ENCODE measurements at places on chromosomes 2 and 18. TPM values are rescaled to one million over a fixed set of nuclear protein-coding genes. Genes with fewer than 3 reads are reported as not detected.

DNA sequence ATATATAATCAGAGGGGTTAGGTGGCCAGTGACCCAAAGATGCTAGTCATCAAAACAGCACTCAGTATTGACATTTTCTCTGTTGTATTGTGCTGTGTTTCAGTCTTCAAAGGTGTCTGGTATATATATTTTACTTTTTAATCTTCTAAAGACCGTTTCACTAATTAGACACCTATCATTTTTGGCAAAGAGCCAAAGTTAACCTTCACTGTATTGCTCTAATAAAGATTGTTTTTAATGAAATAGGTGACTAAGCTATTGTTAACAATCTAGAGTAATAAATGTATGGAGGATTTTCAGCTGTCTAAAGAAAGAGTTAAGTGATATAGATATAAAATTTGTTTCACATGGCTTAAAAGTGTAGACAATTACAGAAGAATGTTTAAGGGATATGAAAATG is 264.0 kb downstream of the CNTNAP5 start:
- no peak for DNase-seq

GRCh38 chr2:162537651-162538050 is 193.7 kb downstream of the GCA start:
- no peak for DNase-seq

DNA sequence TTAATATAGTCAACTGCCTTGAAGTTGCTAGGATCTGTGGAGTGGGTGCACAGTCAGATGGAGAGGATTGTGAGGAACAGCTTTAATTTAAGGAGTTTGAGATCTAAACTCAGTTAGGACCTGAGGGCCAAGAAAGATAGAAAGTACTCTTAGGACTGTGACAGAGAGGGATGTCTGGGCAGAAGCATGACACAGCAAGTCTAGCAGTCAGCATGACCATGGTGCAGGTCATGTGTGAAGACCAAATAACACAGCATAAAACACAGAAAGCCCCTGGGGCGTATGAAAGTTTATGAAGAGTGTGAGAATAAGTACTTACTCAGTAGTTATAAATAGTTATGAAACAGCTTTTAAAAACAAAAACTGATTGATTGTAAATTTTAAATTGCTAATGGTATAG is 107.2 kb downstream of the GALNT1 start:
- DNase-seq = peak; percentile 73

DNA sequence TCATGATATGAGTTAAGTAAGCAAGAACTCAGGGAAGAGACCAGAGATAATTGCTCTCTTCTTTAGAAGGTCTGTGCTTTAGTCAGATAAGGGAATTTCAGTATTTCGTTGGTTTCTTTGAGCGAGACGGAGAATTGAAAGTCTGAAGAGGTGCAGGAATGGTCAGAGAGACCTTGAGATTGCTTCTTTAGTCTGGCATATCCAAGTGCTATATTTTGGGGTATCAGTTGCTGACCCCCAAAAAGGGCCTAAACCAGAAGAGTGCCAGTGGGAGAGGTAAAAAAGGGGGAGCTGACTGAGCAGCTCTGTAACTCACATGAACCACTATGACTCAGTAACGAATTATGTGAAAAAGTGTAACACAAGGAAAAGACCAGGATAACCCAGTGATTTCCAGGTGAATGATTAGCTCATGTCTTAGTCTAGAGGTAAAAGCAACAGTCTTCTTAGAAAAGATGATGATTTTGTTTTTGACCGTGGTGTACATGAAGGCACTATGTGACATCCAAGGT is 932.9 kb downstream of the TDRD15 start:
- no peak for DNase-seq

- no peak for DNase-seq
Observed at GRCh38 chr2:39225567-39225966, 18.2 kb downstream of the CDKL4 start.

DNA sequence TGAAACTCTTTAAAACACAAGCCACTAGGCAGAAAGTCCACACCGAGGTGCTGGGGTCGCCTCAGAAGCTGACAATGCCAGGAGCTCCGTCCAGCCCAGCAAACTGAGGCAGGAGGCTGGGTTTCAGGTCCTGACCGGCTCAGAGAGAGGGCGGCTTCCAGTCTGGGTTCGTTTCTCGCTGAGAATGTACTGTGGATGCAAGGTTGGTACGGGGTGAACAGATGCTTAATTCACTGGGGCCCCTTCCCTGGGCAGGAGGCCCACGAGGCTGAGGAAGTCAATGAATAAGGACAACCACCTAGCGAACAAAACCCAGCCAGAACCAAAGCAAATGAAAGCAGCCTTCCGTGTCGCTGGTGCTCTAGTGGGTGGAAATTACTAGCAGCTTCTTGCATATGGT is 142.0 kb downstream of the RTP5 start:
- no peak for DNase-seq

- DNase-seq = peak; percentile 59
Observed at GRCh38 chr2:8677646-8678592, 3.9 kb upstream of the ID2 start.

DNA sequence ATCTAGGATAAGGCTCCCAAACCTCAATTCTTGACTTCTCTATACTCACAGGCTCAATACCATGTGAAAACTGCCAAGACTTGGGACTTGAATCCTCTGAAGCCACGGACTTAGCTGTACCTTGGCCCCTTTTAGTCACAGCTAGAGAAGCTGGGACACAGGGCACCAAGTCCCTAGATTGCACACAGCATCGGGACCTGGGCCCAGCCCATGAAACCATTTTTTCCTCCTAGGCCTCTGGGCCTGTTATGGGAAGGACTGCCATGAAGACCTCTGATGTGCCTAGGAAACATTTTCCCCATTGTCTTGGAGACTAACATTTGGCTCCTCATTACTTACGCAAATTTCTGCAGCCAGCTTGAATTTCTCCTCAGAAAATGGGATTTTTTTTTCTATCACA is 1011.8 kb upstream of the DDX18 start:
- DNase-seq = no peak

DNA sequence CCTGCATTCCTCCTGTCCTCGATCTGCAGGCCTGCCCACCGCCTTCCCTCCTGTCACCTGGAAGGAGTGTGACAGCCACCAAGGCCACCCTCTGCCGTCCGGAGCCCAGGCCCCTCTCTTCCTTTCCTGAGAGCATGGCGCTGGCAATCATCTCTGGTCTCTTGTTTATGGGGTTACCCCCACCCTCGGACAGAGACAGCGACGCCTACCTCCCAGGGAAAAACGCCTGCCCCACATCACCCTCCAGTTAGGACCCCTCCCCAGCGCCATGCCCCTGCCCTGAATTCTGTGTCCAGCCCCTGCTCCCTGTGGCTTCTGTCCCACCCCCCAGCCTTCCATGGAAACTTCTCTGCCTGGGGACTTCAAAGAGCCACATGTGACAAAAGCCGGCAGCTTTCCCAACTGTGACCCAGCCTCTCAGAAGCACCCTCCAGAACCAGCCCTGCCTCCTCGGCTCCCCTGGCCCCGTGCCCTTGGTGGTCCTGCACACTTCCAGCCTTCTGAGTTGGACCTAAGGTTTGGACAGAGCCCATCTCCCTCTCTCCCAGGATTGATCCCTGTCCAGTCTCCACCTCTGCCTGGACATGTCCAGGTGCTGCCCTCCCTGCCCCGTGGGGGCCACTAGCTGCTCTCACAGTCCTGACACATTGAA is 145.0 kb upstream of the HDAC4 start:
- no peak for DNase-seq

DNA sequence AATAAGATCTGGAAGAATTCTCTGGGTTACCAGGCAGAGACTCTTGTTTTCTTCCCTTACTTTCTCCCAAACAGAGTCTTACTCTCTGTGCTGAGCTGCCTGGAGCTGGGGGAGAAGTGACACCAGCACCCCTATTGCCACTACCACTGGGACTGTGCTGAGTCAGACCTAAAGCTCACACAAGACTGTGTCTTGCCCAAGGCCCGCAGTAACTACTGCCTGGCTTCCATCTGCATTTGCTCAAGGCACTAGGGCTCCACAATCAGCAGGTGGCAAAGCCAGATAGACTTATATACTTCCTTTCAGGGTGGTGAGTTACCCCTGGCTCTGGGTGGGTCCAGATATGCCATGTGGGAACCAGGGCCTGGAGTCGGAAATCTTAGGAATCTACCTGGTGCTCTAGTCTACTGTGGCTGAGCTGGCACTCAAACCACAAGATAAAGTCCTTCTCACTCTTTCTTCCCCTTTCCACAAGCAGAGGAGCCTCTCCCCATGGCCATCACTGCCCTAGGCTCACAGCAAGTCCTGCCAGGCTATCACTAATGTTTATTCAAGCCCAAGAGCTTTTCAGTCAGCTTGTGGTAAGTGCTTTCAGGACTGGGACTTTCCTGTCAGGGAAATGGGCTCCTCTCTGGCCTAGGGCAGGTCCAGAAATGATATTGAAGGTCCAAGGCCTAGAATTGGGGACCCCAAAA is 27.6 kb upstream of the SERPINB2 start:
- DNase-seq = no peak

CD302 gene
- total RNA-seq = 12.0 TPM
